Aorta (tissue), 5 donors: ENCODE measurements at places on chromosomes 7 and 10. TPM values are rescaled to one million over a fixed set of nuclear protein-coding genes. Genes with fewer than 3 reads are reported as not detected.
A peak's percentile ranks its signal among the peaks of the same experiment; 100 is the strongest.

TUBB8 gene
- not detected for total RNA-seq

DNA sequence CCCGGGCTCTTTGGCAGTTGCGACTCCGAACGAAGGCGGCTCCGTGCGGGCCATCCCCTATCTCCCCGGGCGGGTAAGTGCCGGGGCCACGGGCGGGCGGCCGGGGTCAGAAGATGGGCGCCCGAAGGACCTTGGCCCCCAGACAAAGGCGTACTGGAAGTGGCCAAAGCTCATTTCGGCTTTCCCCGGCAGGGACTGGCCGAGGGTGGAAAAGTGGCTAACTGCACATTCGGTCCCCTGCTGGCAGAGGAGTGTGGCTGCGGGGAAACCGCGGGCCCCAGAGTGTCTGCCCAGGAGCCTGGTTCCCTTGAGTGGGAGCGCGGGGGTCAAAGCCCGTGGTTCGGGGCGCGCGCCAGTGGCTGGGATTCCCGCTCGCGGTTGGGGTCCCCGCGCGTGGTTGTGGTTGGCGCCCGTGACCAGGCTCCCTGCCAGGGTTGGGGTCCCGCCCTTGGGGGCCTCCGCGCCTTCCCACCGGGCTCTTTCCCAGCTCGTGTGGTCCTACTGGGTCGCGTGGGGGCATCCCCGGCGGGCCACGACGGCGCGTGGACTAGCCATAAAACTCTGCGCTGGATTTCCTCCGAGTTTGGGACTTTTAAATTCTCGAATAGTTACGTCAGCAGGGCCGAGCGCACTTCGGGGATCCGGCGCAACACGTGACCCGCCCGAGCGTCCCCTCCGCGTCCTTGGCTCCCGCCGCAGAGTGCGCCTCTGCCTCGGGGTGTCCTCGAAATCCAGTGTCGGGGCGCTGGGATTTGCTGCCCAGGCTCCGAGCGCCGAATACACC is 124.4 kb downstream of the TACC2 start:
- DNase-seq = peak; percentile 74

DNA sequence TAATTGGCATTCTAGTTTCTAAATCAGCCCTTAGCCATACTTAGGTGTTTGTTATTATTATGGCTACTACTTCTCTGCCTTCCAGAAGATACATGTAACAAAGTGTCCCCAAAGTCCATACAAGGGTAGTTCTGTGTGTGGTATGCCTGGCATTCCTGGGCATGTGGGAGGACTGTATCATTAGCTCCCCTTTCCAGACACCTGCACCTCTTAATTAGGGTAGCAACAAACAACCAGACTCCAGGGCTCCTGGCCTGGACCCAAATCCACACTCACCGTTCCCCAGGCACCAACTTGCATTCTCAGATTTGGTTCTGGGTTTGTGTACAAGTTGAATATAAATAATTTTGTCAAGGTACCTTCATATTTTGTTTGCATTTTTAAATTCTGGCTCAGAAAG is 15.5 kb upstream of the CALD1 start:
- no peak for DNase-seq

- no peak for DNase-seq
Observed at GRCh38 chr7:49001610-49002033, 77.3 kb downstream of the CDC14C start.

PNLIPRP2 gene
- 1.2 TPM for total RNA-seq

TAF5 gene
- 2.2 TPM for total RNA-seq

- no peak for DNase-seq
Observed at GRCh38 chr7:43784030-43784584, 25.6 kb downstream of the BLVRA start.

DNA sequence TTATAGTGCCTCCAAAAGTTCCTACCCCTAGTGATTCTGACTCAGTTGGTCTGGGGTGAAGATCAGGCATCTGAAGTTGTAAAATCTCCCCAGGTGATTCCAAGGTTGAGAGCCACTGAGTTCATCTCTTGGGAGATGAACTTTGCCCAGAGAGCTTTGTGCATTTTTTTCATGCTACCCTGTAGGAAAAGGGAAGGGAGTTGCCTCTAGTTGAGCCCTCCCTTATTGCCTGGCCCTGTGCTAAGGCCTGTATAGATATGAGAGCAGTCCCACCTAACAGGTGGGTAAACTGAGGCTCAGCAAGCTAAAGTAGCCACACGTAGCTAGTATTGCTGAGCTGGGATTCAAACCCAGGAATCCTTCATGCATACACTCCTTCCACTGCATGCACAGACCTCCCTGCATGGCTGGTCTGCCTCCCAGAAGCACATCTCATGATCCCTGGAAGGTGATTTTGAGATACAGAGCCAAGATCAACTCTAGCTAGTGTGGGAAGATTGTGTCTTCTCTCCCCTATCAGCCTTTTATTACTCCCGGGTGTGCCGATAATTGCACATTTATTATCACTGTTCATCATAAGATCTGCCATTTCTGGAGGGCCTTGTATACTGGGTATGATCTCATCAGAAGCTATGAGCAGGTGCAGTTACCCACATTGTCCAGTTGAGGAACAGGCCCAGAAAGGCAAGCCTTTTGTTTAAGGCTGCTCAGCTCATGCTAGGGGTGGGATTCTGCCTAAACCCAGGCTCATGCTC is 47.0 kb downstream of the TBATA start:
- DNase-seq = peak; percentile 4

- no peak for DNase-seq
Observed at GRCh38 chr7:149696280-149696679, 77.1 kb downstream of the ZNF467 start.

- DNase-seq = no peak
Observed at GRCh38 chr7:81648716-81649115, 121.1 kb downstream of the HGF start.

CYP2E1 gene
- total RNA-seq = 4.6 TPM

TRIM73 gene
- 8.8 TPM for total RNA-seq

DNA sequence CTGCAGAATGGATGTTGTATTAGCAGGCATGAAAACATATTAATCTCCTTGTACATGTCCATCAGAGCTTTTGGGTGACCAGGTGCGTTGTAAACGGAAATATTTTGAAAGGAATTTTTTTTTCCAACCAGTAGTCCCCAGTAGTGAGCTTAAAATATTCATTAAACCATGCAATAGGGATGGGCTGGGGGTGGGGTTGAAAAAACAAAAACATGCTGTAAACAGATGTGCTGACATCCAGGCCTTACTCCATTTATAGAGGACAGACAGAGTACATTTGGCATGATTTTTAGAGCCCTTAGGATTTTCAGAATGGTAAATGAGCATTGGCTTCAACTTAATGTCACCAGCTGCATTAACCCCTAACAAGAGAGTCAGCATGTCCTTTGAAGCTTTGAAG is 50.2 kb downstream of the PTPN12 start:
- DNase-seq = no peak
